ENCODE measurements at places on chromosomes 12 and 14. TPM values are rescaled to one million over a fixed set of nuclear protein-coding genes. Genes with fewer than 3 reads are reported as not detected.

FZD10 gene
- 5.9 TPM for total RNA-seq

SERPINA3 gene
- 106 TPM for total RNA-seq

FGF23 gene
- total RNA-seq = not detected

KRT72 gene
- not detected for total RNA-seq

PAH gene
- total RNA-seq = 2.2 TPM

C1S gene
- total RNA-seq = 293 TPM
